Muscle of leg (tissue), 16 donors: ENCODE measurements at places on chromosomes 3 and 15.
A peak's percentile ranks its signal among the peaks of the same experiment; 100 is the strongest.

GRCh38 chr15:80478075-80478474 lies 73.9 kb downstream of the ARNT2 start:
- no peak for DNase-seq

DNA sequence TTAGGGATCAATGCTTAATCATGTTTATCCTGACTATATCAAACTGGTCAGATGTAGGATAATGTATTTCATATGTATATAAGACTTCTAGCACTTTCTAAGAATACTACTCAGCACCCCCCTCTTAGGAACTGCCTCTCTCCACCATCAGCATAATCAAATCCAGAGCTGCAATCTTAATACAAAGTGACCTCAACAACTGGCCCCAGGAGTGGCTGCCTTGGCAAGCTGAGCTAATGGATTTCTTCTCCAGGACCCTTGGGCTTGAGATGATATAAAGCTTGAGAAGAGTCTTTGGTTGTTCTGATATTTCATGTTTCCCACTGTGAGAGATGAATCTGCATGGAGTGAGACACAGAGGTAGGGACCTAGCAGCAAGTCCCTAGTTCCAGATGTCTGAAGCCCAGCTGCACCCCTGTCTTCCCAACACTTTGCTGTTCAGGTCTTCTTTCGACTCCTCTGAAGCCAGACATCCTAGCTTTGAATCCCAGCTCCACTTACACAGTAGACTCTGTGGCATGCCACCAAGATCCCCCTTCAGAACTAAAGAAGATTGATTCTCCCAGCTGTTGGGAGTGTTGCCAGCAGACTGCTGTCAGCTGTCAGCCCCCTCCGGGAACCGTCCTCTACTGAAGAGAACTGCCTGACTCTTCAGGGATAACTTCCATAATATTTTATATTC lies 309.3 kb upstream of the UBE2E2 start:
- peak; percentile 98 for DNase-seq

- DNase-seq: no peak
Measured at GRCh38 chr3:126913524-126913923, 69.4 kb upstream of the PLXNA1 start.

- peak; percentile 77 for DNase-seq
Measured at GRCh38 chr3:72338942-72339669, 509.1 kb downstream of the SHQ1 start.

- no peak for DNase-seq
Measured at GRCh38 chr3:17081520-17081919, 196.8 kb downstream of the PLCL2 start.

- no peak for DNase-seq
Measured at GRCh38 chr3:45178183-45179023, 32.2 kb upstream of the CDCP1 start.

DNA sequence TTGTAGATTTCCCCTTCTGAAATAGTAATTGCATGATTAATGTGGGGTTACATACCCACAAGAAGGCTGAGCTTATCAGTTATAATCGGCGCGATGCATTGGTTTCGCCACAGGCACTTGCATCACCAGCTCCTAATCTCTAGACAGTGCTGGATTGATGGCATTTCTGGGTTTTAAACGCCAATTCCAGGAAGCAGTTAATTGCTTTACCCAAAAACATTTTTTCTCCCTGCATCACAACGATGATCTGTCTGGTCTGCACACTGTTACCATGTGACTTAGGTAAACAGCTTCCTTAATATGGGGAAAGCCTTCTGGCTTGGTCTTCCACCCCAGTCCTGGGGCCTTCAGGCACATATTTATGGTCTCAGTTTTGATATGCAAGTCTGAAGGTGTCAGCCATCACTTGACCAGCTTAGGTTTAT lies 70.0 kb upstream of the HEG1 start:
- no peak for DNase-seq

GRCh38 chr15:69164807-69165636 lies 4.6 kb downstream of the GLCE start:
- no peak for DNase-seq

DNA sequence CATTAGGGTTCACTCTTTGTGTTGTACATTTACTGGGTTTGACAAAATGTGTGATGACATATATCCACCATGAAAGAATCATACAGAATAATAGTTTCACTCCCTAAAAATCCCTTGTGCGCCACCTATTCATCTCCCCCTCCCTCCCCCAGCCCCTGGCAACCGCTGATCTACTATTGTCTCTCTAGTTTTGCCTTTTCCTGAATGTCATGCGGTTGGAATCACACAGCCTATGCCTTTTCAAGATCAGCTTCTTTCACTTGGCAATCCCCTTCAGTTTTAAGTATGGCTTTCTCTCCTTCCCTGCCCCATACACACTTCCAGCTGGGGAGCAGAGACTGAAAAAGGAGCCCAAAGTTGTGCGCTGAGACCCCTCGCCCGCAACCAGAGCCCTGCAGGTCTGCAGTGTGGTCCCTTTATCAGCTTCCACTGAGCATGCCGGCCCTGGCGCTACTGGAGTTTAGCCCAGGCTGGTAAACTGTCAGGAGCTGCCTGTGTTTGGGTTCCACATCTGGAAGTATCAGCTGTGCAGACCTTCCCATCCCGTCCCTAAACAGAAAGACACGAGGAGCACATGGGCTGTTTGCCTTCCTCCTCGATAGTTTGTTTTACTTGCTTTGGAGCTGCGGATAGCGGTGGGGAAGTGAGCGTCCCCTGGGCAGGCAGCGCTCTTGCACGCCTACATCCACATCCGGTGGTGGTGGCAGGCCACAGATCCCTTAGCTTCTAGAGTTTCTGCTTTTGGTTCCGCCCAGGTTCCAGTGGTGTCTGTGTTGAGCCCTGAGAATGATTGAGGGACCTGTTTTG lies 12.3 kb downstream of the BOC start:
- DNase-seq: no peak

DNA sequence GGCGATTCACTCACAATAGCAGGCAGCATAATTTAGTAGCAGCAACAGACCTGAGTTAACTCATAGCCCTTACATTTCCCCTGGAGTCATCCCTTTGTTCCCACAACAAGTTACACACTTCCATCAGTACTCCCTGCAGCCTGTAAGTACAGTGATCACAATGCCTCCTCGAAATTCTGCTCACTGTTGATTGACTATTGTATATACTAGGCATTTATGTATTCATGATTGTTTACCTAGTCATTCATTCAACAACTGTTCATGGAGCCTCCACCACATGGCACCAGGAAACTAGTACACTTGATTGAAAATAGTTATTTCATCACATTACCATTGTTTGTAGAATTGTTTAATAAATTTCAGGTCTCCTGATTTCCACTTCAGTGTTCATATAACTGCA lies 71.4 kb upstream of the P3H2 start:
- no peak for DNase-seq

GRCh38 chr3:140443806-140444205 lies 234.1 kb upstream of the TRIM42 start:
- peak; percentile 26 for DNase-seq

- no peak for DNase-seq
Measured at GRCh38 chr3:42224658-42225421, 41.1 kb downstream of the CCK start.

DNA sequence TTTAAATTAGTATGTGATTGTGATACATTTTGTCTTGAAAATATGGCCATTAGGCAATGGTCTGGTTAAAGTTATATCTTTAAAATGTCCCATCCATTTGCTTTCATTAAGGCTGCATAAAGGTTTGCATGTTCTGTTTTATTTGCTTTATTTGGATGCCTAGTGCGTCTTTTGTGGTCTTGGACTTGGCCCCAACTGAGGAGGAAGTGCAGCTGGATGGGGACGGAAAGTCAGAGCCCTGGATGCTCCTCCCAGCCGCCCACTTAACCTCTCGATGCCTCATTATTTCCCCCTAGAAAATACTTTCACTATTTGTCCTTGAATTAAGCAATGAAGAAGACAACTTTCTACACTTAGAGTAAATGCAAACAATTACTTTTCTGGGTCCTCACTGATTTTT lies 898.2 kb downstream of the MCTP2 start:
- DNase-seq: peak; percentile 78
